ENCODE measurements at places on chromosomes 13 and 19.

GRCh38 chr19:8071912-8072311, 19.4 kb downstream of the CCL25 start:
- DNase-seq, result no peak

- no peak for DNase-seq
Measured at GRCh38 chr13:66364346-66364745, 865.8 kb downstream of the PCDH9 start.

DNA sequence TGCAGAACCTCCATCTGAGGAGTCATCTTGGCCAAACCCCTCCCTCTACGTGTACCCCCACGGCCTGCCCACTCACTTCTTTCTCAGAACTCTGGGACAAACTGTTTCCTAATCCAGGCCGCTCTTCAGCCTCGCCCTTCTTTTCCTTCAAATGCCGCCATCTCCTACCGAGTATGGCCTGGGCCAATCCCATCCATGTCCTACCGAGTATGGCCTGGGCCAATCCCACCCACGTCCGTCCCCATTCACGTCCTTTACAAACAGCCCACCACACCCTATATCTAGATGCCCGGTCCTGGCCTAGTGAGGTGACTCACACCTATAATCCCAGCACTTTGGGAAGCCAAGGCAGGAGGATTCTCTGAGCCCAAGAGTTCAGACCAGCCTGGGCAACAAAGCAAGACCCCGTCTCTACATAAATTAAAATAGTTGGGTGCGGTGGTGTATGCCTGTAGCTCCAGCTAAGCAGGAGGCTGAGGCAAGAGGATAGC, 1.1 kb downstream of the TMEM160 start:
- DNase-seq, result no peak

DNA sequence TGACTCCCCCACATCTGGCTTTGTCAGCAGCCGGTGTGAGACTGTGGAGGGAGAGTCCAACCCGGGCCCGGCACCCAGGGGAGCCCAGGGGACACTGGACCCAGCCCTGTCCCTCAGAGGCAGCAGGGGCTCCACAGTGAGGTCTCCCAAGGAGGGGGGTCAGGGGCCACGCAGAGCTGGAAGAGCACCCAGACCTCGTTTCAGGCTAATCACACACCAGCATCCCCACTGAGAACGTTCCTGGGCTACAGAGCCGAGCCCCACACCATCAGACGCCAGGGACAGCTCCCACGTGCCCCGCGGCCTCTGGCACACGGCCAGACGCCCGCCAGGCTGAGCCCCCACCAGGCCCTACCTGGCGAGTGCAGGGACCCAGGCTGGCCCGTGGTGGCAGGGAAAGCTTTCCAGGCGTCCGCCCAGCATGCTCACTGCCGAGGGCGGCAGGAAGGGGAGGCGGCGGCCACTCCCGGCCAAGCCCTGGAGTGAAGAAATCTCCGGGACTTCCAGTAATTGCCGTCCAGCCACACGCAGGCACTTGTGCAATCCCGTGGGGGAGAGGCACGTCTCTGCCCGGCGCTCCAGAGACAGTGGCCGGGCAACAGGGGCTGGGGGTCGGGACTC, 19.2 kb downstream of the SBNO2 start:
- no peak for DNase-seq

GRCh38 chr13:84500016-84500415, 617.7 kb upstream of the SLITRK1 start:
- DNase-seq, result no peak

DNA sequence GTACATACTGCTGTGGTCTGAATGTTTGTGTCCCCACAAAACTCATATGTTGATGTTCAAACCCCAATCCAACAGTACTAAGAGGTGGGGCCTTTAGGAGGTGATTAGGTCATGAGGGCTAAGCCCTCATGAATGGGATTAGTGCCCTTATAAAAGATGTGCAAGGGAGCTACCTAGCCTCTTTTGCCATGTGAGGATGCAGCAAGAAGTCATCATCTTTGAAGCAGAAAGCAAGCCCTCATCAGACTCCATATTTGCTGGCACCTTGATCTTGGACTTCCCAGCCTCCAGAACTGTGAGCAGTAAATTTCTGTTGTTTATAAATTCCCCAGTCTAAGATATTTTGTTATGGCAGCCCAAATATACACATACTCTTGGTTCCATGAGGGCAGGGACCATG, 33.9 kb downstream of the PEG3 start:
- DNase-seq, result no peak

GRCh38 chr13:61410669-61411297, 4.9 kb downstream of the PCDH20 start:
- no peak for DNase-seq

GRCh38 chr13:89740994-89741685, 1606.3 kb upstream of the MIR17HG start:
- no peak for DNase-seq

DNA sequence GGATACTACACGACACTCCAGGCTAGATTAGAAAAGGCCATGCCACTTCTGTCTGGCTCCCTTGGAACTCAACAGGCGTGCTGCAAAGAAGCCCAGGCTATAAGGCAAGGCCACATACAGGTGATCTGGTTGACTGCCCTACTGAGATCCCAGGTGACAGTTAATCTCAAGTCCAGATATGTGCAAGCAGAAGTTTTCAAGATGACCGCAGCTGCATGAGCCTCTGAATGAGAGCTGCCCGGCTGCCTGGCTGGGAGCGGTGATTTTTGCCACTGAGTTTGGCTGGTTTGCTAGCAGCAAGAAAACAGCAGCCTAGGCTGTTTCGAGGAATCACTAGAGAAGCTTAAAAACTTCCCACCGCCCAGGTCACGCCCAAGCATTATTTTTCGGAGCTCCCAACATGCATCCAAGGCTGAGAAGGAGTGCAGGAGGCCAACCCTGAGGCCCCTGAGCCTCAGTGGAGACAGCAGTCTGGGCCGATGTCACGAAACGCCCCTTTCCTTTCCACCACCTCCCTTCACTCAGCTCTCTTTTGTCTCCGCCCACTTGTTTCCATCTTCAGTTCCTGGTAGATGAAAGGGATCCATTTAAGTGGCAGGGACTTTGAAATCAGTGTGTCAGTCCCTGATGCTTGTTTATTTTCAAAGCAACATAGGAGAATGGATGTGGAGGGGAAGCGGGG, 14.0 kb upstream of the URI1 start:
- DNase-seq, result no peak

DNA sequence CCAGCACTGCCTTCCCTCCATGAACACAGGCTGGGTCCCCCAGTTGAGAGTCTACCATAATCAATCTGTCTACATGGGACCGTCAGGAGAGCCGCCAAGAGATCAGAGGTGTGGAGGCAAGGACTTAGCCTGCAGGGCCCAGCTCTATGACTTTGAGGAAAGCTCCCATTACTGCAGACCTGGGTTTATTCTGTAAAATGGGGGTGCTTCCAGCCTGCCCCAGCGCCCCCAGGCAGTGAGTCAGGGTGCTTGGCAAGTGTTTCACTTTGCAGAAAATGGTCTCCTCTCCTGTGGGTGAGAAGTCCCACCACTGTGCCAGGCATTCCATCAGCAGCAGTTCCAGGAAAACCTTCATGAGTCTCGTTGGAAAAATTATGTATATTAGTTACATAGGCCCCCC, 75.5 kb upstream of the VSTM2B start:
- DNase-seq, result no peak

- no peak for DNase-seq
Measured at GRCh38 chr19:51664997-51665396, 18.4 kb upstream of the SIGLEC14 start.

DNA sequence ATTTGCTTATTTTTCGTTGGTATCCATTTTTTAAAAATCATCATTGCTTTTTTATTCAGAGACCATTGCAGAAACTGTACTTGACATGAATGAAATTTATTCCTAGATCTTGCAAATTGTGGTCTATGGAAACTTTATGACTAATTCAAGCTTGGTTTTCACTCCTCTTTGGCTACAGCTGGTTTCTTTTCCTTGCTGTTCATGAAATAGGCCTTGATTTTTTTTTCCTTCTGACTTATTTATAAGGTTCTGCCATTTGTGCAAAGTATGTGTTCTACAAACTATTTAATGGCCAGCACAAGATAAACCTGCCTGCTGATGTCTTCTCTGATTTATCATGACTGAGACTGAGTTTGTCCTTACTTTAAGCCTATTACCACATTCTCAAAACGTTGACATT, 764.0 kb upstream of the SLITRK5 start:
- DNase-seq, result no peak

- DNase-seq, result peak; percentile 88
Measured at GRCh38 chr19:47713046-47714021, at the start of gene EHD2. Gene EHD2 (plus strand): TSS chr19:47713422. CDS start chr19:47716613, 3,191 bp downstream.

DNA sequence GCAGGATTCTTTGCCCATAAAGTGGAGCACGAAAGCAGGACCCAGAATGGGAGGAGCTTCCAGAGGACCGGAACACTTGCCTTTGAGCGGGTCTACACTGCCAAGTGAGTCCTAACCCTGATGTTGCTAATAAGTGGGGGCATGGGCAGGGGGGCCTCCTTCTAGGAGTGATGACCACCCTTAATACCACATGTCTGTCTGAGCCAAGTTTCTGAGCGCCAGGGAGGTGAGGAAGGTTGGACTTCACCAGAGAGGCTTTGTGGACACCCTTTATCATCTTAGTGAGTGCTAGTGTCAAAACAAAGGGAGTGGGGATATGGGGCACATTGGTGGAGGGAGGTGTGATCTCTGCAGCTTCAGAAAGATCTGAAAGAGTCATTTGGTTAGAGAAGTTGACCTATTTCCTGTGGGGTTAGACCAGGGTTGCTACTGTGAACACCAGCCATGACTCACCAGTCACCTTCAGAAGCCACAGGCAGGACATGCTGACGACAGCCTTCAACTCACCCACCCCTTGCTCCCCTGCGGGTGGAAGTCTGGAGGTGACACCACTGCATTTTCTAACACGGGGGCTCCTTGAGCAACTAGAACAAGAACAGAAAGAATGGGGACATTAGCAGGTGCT, 8.8 kb downstream of the ALOX5AP start:
- DNase-seq, result peak; percentile 86

DNA sequence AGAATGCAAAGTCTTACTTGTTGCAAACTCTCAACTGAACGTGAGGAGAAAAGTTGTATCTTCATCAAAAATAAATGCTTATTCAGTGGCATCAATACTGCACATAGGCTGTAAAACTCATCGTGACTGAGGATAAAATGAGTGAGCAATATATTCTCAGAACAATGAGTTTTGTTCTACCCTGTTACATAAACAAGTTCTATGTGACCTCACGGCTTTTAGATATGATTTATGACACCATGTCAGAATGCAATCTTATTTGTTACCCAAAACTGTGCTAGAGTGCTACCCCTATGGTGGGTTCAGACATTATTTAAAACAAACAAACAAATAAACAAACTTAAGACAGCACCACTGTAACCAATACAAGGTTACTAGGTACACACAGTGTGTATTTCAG, 55.4 kb downstream of the FOXO1 start:
- DNase-seq, result no peak

DNA sequence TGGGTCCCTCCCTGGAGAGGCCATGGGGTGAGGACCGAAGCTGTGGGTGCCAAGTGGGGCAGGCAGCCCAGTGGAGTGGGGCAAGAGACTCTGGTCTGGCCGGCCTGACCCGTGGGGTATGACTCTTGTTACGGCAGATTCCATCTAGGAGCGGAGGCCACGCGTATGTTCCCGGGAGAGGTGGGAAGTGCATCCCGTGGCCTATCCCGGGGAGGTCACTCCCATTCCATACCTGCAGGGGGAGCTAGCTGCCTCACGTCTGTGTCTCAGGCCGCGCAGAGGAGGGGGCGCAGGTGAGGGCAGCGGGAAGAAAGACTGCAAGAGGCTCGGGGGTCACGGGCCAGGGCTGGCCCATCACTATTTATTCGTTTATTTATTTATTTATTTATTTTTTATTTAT, 4.9 kb downstream of the CSNK1G2 start:
- DNase-seq, result no peak

DNA sequence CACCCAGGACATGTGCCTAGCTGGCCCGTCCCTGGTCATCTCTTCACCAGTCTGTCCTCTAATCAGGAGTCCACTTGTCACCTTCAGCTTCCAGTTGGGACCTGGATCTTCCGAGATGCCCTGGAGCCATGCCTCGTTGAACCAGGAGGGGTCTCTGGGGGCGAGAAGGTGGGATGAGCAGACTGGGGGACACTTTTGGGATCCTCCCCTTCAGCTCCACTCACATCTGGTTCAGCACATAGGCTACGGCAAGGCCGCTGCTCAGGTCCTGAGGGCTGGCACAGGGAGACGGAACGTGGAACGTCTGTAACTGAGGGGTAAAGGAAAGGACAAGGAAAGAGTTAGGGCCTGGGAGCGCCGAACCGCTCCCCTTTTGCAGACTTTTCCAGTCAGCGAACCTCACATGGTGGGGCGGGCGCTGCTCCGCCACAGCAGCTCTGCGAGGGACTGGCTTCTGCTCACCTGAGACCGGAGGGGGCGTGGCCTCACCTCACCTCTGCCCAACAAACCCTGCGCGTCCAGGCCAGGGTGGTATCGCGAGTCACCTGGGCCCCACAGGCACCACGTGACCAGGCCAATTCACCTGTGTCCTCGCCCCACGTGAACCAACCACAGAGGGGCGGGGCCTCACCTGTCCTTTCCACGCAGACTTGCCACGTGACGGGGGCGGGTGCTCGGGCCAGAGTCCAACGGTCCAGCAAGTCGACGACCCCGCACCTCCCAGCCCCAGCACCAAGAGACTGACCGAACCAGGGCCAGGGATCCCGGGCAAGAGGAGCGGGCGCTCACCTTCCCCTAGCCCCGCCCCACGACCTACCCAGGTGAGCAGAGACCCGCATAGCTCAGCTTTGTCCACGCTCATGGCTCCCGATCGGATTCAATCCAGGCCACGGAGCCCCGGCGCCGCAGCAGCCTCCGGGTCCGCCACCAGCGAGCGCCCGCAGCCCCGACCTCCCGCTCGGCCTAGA, at the start of gene HOOK2:
Gene HOOK2 (minus strand): TSS at position 965 of the 968 bp plus-strand sequence. CDS start 103 bp downstream, at position 862.
- DNase-seq, result peak; percentile 60

GRCh38 chr13:51800486-51800885, 3.5 kb downstream of the DHRS12 start:
- DNase-seq, result no peak

DNA sequence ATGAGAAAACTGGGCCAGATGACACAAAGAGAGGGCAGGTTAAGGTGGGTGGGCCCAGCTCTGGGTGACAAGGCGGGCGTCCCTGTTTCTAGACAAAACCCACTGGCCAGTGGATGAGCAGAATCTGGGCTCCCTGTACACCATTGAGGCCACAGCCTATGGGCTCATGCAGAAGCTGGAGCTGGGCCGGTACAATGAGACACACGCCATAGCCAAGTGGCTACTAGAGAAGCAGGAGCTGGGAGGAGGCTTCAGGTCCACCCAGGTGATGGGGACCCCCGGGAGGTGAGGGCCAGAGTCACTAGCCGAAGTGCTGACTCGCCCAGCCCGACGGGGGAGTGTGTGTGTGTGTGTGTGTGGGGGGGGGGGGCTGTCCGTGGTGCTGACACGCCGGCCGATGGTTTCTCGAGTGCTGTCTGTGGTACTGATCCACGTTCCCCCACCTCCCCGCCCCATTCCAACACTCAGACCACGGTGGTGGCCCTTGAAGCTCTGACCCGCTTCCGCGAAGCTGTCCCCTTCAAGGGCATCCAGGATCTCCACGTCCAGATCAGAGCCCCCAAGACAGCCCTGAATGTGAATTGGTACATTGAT, 24.3 kb upstream of the SHFL start:
- no peak for DNase-seq
